LHCN-M2 (cell line): ENCODE measurements at places on chromosomes 2 and 18.

DNA sequence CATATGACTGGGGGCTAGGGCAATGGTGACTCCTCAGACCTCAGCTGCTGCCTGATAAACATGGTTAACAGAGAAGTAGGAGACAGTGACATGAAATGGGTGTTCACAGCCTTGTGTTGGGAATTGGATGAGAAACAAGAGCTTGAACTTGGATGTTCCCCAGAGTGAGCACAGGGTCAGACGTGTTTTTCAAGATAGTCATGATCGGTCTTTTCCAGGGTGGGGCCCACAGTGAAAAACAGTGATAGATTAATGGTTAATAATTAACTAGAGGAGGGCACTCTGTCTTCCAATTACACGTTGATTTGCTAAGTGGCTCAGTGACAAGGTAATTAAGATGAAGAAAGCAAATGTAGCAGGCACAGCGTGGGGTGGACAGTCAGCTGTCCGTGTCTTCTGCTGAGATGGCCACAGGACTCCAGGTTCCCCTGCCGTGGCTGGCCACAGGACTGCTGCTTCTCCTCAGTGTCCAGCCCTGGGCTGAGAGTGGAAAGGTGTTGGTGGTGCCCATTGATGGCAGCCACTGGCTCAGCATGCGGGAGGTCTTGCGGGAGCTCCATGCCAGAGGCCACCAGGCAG, at the start of gene UGT1A3:
Gene UGT1A3, plus strand, starts transcription at position 320 of the 579 bp plus-strand sequence. Its CDS starts 85 bp downstream, at position 405.
- DNase-seq, result no peak

- DNase-seq, result no peak
These were observed 602.7 kb upstream of the ZNF804A start for GRCh38 chr2:183995632-183996031.

DNA sequence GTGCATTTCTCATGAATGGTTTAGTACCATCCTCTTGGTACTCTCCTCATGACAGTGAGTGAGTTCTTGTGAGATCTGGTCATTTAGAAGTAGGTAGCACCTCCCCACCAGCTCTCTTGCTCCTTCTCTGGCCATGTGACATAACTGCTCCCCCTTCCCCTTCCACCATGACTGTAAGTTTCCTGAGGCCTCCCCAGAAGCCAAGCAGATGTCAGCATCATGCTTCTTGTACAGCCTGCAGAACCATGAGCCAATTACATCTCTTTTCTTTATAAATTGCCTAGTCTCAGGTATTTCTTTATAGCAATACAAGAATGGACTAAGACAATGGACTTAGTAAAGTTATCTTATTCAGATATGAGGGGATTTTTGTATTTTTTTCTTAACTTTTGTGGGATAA, 43.0 kb downstream of the FTCDNL1 start:
- DNase-seq, result no peak

GRCh38 chr2:189548666-189549448, 31.7 kb downstream of the SLC40A1 start:
- peak; percentile 93 for DNase-seq

- no peak for DNase-seq
These were observed 434.7 kb downstream of the NRXN1 start for GRCh38 chr2:50597206-50597605.

DNA sequence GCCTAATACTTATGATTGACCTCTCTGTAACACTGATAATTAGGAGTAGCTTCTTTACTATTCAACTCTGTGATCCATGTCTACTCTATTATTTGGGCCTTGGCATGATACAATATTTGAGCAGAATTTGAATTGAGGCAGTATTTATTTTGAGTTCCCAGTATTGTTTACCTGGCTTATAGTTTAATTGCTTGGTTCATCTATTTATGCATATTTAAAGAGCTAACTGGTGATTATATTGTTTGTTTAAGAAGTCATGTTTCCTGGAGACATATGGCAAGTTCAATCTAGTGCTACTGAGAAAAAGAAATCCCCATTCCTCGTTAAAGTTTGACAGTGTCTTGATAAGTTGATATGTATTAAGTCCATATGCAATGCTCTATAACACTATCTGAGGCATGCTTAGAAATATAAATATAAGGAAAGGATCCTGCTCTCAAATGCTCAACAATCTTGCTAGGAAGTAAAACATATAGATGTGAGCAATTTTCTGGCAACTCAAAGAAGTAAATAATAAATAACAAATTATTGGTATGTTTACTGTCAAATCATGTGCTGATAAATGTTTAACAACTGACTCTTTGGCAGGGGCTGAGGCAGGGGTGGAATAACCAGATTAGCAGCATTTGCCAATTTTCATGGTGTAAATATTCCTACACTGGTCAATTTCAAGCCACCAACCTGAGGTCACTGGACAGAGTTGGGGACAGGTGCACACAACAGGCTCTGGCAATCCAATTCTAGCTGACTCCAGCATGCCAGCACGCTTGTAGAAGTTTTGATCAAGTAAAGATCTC, 430.2 kb upstream of the PIK3C3 start:
- no peak for DNase-seq

- no peak for DNase-seq
These were observed 735.0 kb downstream of the CCDC85A start for GRCh38 chr2:56918790-56919189.

DNA sequence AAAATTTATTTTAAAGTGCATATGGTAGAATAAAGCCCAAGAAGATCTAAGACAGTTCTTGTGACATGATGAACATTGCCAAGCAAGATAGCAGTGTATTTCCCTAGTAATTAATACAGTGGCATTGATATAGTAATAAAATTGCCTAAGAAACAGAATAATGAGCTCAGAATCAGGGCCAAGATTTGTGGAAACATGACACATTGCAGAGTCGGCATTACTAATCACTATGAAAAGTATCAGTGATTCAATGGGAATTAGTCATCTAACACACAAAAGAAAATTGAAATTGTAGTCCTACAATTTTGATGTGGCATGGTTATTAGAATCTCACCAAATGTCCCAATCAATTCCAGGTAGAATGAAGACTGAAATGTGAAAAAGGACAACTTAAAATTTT, 243.0 kb upstream of the CYRIA start:
- peak; percentile 49 for DNase-seq

GRCh38 chr2:157849591-157849990, 26.5 kb downstream of the ACVR1 start:
- no peak for DNase-seq

DNA sequence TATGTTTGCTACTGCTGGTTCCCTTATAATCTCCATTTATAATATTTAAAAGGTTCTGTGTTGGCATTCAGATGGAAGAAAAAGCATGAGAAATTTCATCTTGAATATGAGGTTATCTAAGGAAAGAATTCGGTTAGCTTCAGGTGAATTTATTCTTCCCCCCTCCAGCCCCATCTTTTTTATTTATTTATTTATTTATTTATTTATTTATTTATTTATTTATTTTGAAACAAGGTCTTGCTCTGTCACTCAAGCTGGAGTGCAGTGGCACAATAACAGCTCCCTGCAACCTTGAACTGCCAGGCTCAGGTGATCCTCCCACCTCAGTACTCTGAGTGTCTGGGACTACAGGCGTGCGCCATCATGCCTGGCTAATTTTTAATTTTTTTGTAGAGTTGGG, 95.5 kb upstream of the VWC2L start:
- DNase-seq, result no peak

DNA sequence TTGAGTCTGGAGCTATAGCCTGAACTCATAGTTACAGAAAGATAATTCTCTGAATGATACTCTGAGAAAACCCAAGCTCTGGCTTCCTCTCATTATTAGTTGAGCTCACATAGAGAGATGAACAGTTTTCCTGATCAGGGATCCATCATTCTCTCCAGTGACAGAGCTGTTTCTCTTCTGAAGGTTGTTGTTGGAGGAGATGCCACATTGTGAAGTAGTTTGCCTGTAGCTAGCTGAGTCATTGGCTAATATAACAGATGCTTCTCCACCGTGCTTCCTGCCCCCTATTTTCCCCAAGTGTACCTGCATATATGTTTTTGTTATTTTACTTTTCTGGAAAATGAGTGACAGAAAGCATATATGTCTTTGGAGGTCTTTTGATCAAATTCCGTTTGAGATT, 64.6 kb downstream of the OSBPL6 start:
- DNase-seq, result peak; percentile 68

DNA sequence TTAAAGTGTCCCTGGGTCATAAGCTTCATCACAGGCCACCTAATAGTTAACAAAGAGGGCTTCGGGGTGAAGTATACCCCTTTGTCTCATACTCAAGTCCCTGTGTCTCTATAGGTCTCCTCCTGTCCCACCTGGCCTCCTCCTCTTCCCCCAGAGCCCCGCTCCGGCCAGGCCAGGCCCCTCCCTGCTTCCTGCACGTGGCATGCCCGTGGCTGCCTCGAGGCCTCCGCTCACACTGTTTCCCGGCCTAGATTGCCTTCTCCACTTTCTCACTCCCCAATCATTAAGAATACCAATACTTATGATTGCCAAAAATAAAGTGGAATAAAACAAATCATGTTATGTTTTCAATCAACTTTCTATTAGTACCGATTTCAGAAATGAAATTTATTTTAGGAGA, 18.8 kb downstream of the SMYD1 start:
- no peak for DNase-seq

GRCh38 chr2:180205621-180206235, 198.6 kb upstream of the CWC22 start:
- no peak for DNase-seq

GRCh38 chr2:240326246-240326645, 109.2 kb upstream of the GPC1 start:
- DNase-seq, result no peak

DNA sequence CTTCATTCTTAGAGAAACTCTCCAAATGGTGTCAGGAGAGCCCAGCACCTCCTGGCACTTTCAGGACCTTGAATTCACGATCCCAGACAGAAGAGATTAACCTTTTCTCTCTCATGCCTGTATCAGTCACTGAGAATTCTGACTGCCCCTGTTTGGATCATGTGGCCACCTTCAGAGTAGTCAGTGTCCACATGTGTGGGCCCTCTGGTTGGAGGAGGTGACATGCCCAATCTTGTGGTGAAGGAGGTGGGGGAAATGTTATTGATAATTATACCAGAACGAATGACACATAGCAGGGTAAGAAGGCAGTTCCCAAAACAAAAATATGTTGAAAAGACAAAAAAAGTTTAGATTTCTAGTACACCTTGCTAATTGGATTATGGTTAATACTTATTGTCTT, 31.7 kb downstream of the UBXN4 start:
- no peak for DNase-seq

GRCh38 chr2:24493713-24494112, 2.7 kb downstream of the NCOA1 start:
- DNase-seq, result no peak

DNA sequence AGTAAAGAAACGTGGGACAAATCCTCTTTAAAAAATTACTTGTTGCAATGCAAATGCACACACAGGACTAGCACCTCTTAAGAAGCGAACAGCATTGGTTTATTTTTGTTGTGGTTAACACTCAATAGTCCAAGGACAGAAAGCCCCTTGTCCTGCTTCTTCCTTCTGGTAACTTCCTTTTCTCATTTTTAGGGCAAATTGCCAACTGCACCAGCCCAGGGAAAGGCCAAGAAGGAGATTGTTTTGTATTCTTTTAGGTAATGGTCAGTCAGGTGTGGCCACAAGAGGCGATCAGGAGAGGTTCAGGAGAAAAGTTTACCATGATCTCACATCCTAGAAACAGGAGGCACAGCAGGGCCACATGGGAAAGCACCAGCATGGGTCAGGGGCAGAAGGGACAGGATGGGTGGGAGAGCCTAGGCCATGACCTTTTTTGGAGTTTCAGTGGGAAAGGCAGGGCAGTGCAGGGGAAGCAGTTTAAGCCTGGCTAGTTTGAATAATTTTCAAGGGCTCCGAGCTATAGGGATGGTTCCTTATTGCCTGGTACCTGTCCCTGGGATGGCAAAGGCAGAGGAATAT, 73.0 kb downstream of the CHRNA1 start:
- DNase-seq, result no peak

- DNase-seq, result peak; percentile 37
These were observed 961 bp downstream of the RBM43 start for GRCh38 chr2:151260573-151261230.

DNA sequence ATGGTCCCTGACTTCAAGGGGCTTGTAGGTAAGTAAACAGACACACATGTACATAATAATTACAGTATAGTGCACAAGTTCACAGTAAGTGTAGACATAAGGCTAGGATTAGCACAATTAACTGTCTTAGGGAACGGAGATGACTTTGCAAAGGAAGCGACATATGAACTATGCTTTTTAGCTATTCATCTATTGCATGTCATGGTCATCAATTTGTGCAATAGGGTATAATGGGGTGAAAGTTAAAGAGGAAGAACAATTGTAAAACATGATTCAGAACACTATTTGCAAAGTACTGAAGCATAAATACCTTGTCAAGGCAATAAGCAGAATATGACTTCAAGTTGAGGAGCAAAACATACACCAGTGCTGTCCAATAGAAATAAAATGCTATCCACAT, 112.3 kb upstream of the SLC8A1 start:
- DNase-seq, result no peak
